Ammon's horn (tissue), 1 donor: ENCODE measurements at places on chromosomes 2 and 18.

- no peak for DNase-seq
Observed at GRCh38 chr2:167487728-167488127, 599.4 kb downstream of the XIRP2 start.

DNA sequence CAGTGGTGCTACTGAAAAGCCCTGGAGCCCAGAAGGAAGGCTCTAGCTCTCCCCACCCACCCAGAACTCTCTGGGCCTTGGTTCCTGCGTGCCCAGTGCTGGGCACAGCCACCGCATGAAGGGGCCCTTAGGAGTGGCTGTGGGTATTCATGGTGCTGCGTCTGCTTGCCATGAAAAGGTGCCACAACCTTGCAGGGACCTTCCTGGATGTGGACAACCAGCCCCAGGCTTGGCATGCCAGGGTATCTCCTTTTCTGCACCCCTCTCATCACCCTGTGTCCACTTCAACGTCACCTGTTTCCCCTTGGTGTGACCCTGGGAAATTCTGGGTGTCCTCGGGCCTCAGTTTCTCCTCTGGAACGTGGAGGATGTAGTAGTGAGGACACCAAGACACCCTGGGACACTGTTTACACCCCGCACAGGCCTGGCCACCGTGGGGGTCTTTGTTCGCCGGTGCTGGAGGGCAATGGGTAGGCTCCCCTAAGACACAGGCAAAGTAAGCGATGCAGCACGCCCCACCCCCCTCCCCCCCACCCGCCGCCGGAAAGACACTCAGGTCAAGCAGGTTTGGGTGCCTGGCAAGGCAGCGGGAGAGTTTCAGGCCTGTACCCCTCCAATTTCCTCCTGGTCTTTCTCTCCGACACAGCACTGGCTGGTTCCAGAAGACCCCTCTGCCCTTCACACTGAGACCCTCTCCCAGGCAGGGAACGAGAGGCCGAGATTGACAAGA is 34.8 kb upstream of the TAF1B start:
- DNase-seq: no peak

DNA sequence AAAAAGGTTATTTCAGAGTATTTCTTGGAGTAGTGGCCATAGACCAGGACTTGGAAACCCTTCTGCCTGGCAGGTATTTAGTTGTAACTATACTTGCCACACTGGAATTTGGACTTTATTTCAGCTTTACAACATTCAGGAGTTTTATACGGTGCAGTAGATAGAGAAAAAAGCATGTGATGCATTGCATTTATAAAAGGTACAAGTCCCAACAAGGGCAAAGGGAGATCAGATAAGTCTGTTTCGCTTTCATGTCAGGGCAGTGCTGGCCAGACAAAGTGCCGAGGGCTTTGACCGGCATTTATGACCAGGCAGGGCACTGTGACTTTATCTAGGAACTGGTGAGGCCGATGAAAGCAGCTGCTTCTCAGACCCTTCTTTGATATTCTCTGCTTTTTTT is 145.4 kb downstream of the RTN4 start:
- DNase-seq: no peak

DNA sequence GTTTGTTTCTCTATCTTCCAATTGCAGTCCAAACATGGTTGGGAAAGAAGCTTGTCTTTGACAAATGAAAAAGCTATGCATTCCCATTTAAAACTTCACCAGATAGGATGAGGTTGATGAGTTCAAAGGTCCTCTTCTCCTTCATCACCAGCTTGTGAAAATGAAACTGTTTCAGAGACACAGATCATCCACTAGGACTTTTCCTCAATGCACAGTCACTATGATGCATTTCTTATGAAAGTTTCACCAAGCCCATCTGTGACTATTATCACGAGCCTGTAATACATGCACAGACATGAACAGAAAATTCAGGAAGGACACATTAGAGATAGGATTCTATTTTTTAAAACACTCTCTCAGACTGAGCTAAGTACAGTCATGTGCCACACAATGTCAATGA is 644.4 kb downstream of the PLCL1 start:
- no peak for DNase-seq
